ENCODE measurements at places on chromosomes 3 and 15.
A peak's percentile ranks its signal among the peaks of the same experiment; 100 is the strongest.

- peak; percentile 18 for DNase-seq
Measured at GRCh38 chr3:32018757-32019564, 37.4 kb downstream of the ZNF860 start.

GRCh38 chr15:82840166-82840565 is 30.7 kb downstream of the WHAMM start:
- DNase-seq = no peak

DNA sequence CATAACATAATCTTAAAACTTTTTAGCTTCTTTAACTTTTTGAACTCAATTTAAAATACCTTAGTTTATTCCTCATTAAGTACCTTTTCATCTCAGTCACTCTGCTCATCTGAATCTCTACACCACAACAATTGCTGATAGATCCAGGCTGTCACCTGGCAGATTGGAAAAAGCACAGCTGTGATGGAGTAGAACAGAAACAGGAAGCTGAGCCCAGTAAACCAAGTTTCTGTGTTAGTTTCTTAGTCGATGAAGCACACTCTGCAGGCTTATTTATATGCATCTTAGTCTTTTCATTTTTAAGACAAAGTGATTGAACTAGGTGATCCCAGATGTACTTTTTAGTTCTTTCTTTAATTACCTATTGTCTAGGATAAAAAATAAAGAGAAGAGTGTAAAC is 1398.0 kb upstream of the ALCAM start:
- no peak for DNase-seq

GRCh38 chr15:59154243-59154642 is 49.3 kb downstream of the CCNB2 start:
- DNase-seq = no peak

- DNase-seq = no peak
Measured at GRCh38 chr15:39142500-39142899, 438.4 kb upstream of the THBS1 start.

DNA sequence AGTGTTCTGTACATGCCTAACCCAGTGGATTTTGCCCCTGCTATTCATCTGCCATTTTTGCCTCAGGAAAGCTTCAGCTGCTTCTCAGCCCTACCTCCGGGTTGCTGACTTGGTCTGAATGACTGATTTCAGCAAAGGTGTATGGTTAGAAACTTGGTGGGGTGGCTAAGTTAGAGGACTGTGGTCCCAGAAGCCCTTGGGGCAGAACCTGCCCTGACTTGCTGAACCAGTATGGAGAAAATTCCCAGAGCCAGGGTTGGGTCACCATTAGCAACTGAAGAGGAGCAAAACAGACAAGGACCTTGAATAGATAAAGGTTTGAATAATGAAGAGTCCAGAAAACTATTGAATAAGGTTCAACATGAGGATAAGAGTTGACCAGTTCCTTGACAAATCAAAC is 6.1 kb upstream of the WWTR1 start:
- no peak for DNase-seq

- no peak for DNase-seq
Measured at GRCh38 chr3:147760941-147761340, 351.8 kb downstream of the ZIC1 start.

DNA sequence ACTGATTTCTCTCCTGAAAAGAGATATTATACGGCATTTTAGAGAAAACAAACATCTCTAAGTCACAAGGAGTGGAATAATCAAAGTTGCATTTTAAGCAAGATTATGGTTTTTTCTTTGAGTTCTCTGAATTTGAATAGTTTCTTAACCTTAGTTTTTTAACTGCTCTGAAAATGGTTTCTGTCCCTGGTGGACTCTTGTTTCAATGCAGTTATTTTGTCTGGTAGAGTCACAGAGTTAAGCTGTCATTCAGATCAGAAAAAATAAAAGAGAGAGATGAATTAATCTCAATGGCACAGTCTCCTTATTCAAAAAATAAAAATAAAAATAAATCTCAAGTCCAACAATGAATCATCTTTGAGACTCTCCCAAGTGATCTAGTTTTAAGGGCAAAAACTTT is 19.0 kb downstream of the AGTR1 start:
- no peak for DNase-seq

DNA sequence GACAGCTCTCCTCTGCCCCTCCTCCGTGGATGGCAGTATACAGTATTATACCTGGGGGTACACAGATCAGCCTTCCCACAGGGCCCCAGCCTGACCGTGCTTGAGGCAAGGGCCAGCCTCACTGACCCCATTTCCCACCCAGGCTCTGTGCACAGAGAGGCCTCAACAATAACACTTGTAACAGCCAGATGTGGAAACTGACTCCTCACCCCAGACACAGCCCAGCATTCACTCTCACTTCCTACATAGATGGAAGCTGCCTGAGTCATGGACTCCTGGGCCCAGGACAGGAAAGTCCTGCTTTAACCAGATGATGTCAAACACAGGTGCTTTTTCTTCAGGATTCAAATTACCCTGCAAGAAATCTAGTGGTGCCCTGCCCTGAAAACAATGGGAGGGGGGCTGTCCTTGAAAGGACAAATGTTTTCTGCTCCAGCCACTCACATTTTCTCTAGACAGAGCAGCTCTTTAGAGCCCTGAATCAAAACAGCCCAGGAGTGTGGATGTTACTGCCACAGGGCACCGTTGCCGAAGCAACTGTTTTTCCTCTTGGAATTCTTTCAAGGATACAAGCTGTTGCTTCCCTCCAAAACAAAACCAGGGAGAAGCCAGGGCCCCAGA is 16.4 kb downstream of the CCDC12 start:
- no peak for DNase-seq

GRCh38 chr3:69199942-69200341 is 77.5 kb upstream of the LMOD3 start:
- no peak for DNase-seq

DNA sequence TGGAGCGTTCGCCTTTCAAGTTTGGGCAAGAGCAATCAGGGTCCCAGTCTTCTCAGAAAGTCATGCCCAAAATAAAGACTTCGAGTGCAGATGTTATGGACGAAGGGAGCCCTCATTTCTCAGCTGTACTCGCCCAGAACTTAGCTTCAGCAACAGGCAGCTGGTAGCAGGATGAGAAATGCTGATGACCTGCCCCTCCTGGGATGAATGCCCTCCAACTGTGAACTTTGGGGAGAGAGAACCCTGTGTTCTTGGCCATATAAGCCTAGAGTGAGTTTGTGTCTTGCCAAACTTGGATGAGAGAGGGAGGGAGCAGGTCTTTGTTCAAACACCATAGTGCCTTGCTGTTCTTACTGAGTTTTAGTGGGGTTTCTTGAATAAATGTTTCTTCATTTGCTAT is 400.3 kb downstream of the LRTM1 start:
- DNase-seq = no peak

- DNase-seq = no peak
Measured at GRCh38 chr3:56655709-56656108, 27.4 kb downstream of the TASOR start.

DNA sequence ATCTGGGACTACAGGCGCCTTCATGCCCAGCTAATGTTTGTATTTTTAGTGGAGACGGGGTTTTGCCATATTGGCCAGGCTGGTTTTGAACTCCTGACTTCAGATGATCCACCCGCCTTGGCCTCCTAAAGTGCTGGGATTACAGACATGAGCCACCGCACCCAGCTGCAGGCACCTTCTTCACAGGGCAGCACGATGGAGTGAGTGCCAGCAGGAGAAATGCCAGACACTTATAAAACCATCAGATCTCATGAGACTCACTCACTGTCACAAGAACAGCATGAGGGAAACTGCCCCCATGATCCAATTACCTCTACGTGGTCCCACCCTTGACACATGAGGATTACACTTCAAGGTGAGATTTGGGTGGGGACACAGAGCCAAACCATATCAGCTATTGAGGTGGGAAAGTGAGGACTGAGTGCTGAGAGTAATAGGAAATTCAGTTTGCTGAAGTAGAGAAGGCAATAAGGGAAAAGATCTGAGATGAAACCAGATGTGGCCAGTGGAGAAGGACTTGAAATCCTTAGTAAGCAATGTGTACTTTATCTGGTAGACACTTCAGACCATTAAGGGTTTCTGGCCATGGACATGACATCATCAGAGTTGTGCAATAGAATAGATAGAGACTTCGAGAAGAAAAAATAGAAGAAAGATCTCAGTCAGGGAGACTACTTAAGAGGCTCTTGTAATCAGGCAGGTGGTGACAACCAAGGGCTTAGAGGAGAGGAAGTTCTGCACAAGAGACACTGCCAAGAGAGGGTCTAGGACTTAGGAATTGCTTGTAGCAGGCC is 18.1 kb upstream of the ATP13A5 start:
- no peak for DNase-seq

DNA sequence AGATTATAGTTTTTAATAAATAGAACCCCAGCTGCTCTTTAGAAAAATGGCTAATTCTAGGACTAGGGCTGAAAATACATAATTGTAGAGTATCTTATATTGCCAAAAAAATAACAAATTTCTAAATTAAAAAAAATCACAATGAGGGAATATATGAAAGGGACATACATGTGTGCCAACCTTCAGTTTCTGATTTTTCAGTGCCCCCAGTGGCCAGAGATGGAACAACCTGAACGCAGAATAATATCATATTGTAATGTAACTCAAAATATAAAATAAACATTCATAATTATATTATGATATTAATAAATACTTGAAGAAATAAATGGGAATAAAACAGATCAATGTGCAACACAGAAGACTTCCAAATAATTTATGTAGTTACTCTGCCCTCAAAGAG is 460.5 kb downstream of the ZNF385D start:
- DNase-seq = no peak

DNA sequence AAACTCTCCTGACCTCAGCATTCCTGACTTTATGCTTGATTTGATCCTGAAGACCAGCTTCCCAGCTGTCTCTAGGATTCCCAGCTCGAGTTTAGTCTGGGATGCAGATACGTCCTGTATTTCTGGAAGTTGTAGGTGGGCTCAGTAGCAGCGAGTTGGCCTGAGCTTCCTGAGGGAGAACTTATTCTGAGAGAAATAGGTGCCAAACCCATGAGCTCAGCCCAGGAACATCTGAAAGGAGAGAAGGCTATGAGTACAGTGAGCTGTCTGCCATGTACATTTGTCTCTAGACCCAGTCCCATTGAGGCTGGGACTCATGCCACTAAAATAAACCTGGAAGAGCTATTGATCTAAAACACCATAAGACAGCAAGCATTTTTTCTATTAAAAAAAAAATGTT is 36.6 kb upstream of the SLC9A9 start:
- no peak for DNase-seq

GRCh38 chr3:7075901-7076300 is 215.0 kb downstream of the GRM7 start:
- DNase-seq = no peak

GRCh38 chr3:57163751-57164150 is 1.4 kb downstream of the IL17RD start:
- no peak for DNase-seq

GRCh38 chr15:90228960-90229359 is 4.8 kb downstream of the CIB1 start:
- no peak for DNase-seq

GRCh38 chr3:173745952-173746682 is 348.6 kb downstream of the NLGN1 start:
- DNase-seq = no peak

- DNase-seq = no peak
Measured at GRCh38 chr3:171181907-171182690, 155.6 kb upstream of the SLC2A2 start.

- DNase-seq = no peak
Measured at GRCh38 chr15:36294359-36294758, 285.1 kb upstream of the CDIN1 start.

DNA sequence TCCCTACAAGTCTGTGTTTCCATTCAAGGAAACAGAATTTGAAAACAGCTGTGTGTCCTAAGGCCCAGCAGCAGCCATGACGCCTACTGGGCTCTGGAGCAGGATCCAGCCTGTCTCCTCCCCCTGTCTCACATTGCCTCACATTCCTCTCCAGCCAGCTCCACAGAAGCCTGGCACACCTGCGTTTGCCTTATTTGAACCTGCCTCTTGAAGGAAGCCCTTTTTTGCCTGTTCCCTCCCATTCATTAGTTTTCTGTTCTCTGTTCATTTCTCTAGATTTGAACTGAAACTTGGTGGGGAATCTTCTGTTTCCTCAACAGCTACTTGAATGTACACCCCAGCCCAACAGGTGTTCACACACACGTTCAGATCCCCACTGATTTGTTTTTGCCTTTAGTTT is 890.5 kb downstream of the TUSC7 start:
- no peak for DNase-seq

GRCh38 chr15:28456476-28457395 is 76.0 kb downstream of the GOLGA8G start:
- DNase-seq = no peak

DNA sequence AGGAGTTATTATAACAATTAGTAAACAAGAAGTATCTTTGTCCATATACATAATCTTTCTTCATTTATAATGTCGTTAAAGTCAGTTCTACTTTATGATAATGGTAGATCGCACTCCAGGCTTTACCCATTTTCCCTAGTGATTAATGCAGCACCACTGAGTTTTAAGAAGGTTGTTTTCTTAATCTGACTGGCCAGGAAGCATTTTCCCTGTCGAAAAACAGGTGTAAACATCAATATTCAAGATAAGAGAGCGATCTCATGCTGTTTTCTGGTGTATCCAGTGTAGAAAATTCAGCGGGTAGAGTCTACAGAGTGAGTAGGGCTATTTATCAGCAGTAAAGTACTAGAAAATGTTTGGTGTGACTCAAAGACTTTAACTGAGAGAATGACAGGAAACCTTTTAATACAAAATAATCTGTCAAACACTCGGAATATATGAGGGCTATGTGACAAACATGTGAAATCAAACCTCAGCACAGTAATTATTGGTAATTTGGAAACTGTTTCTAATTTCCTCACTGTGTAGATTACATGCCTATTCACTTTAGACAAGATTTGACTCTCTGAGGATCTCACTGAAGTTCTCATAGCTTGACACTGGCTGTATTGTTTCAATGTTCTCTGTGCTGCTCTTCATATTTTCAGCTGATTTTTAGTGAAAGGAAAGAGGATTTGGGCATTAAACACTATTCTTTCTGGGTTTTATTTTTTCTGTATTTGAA is 1013.2 kb downstream of the VGLL3 start:
- DNase-seq = no peak

GRCh38 chr15:55628369-55628730 is 40.2 kb upstream of the PYGO1 start:
- DNase-seq = peak; percentile 15

Measured in fibroblast of skin of left biceps (primary cell).